Activated effector memory CD4-positive, alpha-beta T cell treated with anti-CD3 and anti-CD28 coated beads, Interleukin-2, amount 50 U/mL, for 16 hours (primary cell): ENCODE measurements at places on chromosomes 2 and 18.

GRCh38 chr2:218282173-218282991 is 9.9 kb downstream of the TMBIM1 start:
- no peak for DNase-seq

DNA sequence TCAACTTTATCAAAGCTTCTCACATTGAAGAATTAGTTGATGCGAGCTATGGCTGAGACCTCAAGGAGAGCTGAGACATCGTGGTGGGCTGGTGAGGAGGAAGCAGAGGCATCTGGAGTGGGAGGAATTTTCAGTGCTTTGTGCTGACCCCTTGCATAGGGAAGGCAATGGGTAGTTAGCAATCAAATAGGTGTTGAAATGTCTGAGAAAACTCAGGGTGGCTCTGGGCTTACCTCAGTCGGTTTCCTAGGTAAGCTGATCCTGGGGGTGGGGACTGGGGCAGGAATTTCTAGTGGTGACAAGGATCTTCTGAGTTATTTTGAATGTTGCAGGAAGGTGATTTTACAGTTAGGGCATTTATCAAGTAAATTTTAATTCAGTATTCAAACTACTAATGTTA is 20.7 kb upstream of the DPP10 start:
- no peak for DNase-seq

DNA sequence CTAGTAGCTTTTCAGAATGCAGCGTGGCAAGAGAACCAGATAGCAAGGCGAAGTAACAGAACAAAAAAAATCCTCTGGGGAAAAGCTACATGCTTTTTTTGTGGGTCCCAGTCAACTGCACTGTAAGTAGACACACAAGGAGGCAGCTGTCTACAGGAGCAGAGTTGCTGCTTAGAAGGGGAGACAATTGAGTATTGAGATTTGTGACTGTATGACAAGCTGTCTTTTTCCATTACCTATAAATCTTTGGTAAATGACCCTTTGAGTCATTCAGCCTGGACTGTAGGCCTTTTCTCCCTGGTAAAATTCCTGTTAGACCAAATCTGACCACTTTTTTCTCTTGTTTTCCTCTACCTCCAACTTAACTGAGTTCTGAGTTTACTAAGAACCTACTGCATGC is 144.1 kb upstream of the FOSL2 start:
- DNase-seq = no peak

GRCh38 chr2:207970147-207970825 is 55.0 kb downstream of the PLEKHM3 start:
- no peak for DNase-seq

GRCh38 chr2:123687064-123687463 is 338.0 kb upstream of the CNTNAP5 start:
- DNase-seq = no peak

- DNase-seq = no peak
These were observed 7.6 kb downstream of the PNKD start for GRCh38 chr2:218277921-218278320.

GRCh38 chr2:44291281-44292248 is 16.3 kb downstream of the SLC3A1 start:
- DNase-seq = no peak

DNA sequence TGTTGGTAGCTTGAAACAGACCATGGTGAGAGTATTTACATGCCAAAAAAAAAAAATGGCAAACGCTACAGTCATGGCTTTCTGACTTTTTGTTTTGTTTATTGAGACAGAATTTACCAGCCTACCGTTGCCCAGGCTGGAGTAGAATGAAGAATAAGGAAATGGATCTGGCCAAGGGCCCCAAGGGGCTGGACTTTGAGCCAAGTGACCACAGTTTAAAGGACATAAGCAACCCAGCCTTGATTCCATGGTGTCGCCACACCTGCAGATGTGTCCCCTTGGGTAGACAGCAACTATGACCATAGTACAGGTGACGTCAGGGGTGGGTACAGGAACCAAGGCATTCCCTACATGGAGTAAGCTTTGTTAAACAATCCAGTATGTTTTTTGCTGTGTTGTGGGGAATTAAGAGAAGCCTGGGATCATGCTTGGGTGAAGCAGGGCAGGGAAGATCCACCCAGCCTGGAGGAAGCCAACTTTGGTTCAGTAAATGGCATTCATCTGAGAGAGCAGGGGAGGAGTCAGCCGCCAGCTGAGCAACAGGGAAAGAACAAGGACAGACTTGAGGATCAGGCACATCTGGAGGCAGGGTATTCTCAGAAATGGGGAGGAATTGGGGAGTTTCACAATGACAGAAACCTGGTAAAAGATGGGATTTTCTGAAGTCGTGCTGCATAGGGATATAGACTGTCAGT is 110.3 kb upstream of the SH3BP4 start:
- DNase-seq = no peak

DNA sequence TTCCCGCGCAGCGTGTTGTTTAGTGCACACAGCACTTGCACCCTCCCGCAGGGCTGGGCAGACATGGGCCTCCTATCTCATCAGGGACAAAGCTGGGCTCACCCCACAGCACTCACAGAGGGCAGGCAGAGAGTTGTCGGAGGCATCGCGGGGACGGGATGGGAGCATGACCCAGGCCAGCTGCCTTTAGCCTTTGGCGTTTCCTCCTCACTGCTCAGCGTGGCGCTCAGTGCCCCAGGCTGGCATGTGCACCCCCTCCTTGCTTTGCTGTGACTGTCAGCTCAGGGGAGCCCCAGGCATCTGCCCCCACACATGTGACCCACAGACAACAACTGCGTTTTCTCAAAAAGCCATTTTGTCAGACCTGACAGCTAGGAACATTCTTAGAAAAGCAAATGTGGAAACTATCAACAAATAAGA is 101.1 kb downstream of the RNF144A start:
- no peak for DNase-seq

- DNase-seq = no peak
These were observed 568 bp upstream of the STK17B start for GRCh38 chr2:196171946-196172345.

DNA sequence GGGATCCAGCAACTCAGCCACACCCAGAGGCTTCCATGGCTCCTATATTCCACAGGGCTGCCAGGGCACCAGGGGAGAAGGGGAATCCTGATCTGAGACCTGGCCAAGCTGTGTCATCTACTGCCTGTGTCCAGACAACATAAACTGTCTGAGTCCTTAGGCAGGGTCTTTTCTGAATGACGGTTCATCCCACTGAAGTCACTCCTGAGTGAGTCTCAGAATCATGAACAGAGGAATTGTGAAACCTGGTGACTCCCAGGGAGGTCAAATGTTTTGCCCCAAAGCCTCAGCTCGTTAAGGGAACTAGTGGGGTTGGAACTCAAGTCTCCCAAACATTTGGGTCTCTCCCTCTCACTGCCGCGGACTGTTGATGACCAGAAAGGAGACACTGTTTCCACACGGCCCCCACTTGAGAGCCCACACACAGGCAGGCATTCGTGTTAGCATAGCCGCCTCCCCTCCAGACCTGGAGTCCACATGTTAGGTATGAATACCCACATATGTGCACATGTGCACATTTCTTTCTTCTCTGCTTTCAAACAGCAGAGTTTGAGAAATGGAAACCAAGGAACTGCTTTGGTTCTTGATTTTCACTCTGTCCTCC is 125.0 kb upstream of the MSH6 start:
- peak; percentile 53 for DNase-seq

DNA sequence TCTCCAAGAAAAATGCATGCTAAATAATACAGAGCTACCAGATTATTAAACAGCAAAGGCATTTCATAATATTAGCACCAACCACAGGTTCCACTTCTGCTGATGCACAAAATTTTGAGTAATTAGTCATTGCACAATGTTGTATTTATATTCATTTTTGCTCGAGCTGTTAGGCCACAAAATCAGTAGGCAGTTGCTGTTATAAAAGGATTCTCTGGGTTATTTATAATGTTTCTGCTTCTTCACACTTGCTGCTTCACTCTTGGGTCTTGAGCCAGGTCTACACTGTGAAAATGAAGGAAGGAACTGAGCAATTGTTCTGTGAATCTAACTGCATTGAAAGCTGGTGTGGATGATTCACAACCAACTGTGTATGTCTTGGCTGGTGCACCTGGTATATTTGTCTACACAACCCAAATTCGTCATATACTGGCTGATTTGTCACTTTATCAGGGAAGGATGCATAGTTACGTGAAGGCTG is 38.3 kb downstream of the MRPL33 start:
- DNase-seq = no peak

DNA sequence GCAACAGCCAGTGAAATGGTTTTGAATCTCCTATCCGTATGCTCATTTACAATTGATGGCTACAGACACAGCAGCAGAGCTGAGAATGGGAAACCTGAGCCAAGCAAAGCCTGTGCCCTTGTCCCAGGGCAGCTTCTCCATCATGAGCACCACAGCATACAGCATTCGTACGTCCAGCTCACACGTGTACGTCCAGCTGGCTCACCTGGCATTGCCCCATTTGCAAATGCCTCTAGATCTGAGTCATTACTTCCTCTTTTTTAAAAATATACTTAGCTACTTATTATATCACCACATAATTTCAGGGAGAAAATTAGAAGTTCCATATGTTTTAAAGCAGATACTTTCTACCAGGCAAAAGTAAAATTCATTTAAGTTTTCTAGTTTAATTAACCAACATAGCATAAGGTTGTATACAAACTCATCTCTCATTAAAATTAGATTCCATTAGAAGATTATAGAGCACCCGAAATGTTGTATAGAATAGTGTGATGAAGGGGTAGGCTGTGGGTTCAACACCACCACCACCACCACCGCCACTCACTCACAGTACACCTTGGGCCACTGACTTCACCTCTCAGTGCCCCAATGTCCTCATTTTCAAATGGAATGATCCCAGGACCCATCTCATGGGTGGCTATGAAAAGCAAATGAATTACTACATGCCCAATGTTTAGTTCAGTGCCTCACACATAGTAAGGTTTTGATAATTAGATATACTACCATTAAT is 31.4 kb upstream of the TMEM177 start:
- DNase-seq = no peak

DNA sequence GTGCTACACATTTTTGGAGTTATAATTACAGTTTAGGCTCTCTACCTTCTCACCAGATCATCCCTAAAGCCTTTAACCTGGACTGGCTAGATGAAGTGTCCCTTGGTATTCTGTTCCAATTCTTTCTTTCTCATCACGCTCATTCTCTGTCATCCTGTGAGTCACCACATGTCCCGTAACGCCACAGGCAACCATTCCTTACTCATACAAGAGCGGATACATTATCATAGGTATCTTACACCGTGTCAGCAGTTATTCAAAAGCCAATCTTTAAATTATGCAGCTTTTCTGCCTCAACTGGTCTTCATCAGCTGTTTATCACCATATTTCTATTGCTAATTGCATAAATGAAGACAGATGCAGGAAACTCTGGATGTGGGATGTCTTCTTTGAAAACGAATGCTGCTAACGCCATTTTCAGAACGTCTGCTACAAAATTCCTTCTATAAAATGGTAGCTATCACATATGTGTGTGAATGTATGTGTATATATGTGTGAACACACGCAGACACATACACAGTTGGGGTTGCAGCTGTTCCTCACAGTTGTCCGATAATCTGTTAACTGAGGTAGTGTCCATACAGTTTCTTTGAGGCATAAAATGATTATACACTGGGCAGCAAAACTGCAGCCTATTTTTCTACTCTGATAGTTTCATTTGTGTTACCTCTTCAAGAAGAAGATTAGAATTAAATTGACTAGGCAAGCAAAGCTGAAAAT is 47.9 kb downstream of the EML6 start:
- DNase-seq = no peak

GRCh38 chr2:197216361-197216979 is 94.1 kb downstream of the ANKRD44 start:
- DNase-seq = no peak

DNA sequence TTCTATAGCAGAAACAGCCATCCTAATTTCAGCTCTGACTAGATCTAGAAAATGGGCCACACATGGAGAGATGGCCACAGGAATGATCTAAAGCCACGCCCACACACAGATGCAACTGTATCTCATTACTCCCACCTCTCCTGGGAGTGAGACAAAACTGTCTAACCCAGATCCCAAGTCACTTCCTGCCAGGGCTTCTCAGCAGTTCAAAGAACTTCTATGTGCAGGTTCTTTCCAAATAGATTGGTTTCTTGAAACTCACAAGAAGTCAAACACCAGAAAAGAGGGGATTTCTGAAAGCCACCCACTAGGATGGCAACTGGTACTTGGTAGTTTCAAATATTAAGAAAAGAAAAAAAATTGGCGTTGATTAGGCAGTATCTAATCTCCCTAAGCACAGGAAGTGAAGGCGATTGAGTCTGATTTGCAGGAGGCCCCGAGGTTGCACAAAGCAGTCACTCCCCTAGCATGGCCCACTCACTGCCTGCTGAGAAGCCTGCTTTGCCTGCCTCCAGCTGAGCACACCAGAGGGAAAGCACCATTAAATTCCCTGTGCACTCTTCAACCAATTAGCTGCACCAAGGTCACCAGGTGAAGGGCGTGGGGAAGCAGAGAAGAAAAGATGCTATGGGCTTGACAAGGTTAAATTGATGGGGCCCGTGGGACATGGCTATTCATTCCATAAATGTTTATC is 51.1 kb downstream of the PAPOLG start:
- DNase-seq = peak; percentile 83

- peak; percentile 39 for DNase-seq
These were observed 100.3 kb upstream of the MBOAT2 start for GRCh38 chr2:9103663-9104277.

- no peak for DNase-seq
These were observed 6.6 kb upstream of the RPL37A start for GRCh38 chr2:216491793-216492596.

DNA sequence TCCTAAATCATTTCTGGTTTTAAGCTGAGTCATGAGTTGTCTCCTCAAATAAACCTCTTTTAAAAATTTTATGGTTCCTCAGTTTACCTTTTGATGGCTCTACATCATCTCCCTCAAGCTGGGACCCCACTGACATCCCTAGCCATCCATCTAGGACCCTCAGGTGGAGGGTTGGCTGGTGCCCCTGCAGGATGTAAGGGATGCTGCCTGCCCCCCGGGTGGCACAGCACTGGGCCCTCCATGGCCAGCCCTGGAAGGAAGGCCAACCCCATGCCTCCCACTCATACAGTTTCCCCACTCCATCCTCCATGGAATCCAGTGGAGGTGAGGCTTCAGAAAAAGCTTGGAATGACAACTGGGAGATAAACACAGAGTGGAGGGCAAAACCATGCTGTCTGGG is 17.2 kb upstream of the GPC1 start:
- DNase-seq = no peak

DNA sequence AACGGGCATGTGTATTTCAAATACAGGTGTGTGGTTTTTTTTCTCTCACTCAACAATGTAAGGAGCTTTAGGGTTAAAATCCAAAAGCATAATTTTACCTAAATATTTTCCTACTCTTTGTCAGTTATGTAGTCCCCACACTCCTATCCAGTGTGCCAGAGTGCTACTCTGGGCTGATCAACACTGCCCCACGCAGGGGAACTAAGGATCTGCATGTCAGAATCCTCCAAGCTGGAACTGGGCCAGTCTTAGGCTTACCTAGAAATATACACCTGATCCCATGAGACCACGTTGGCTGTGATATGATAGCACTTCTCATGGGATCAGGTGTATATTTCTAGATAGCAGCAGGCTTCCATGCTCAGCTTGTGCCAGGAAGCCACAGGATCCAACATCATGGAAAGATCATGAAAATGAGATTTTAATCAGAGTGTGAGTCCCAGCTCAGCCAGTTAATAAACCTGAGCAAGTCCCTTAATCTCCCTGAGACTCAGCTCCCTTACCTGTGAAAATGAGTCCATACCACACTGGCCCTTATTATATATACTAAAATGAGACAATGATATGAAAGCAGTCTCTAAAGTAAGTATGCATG is 29.7 kb downstream of the CCDC141 start:
- peak; percentile 71 for DNase-seq

GRCh38 chr2:70516596-70516995 is 37.0 kb downstream of the TGFA start:
- no peak for DNase-seq
